ENCODE measurements at places on chromosomes 13 and 19.

DNA sequence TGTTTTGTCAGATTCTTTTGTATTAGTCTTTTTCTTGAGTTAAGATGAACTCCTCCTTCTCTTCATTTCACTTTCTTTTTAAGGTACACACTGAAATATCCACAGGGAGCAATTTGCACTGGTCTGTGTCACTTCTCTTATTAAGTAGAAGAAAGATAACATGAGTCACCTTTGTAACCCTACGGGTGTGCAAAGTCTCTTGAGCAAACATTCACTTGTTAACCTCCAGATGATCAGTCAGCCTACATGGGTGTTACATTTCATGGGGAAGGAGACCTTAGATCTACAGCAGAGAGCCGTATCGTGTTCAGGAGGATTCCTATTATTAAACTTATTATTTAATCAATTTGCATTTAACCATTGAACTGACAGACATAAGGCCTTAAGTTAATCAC, 5.1 kb downstream of the ZNF507 start:
- DNase-seq, result no peak

GRCh38 chr13:110887597-110888333, 27.1 kb downstream of the ANKRD10 start:
- DNase-seq, result no peak

- DNase-seq, result no peak
Measured at GRCh38 chr13:31267126-31267784, 67.5 kb downstream of the B3GLCT start.

DNA sequence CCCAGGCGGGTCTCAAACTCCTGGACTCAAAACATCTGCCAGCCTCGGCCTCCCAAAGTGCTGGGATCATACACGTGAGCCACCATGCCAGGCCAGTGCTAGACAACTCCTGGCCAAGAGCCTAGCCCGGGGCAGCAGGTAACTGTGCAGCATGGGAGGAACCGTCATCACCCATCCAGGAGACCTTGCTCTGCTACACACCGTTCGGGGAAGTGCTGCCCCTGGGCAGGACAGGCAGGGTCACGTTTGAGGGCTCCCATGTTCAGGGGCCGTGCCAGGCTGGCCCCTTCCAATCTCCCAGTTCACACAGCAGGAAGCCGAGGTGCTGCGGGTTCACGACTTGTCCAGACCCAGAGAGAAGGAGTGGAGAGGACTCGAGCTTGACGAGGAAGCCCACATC, 35.1 kb downstream of the NAXD start:
- no peak for DNase-seq

GRCh38 chr19:46079576-46079975, 38.8 kb upstream of the IGFL4 start:
- no peak for DNase-seq

DNA sequence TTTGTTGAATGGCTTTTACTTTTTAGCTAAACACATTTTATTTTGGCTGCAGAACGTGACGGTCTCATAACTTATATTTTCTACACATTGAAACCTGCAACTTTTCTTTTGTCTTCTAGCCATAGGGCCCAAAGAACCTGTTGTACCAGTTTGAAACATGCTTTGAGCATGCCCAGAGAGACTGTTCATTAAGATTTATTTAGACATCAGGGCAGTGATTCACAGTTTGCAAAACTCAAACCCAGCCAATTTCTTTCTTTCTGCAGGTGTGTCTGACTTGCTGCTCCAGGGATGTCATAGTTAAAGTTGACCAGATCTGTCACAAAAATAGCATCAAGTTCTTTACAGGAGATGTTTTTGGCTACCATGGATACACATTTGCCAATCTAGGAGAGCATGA, 22.0 kb downstream of the SAE1 start:
- DNase-seq, result no peak

DNA sequence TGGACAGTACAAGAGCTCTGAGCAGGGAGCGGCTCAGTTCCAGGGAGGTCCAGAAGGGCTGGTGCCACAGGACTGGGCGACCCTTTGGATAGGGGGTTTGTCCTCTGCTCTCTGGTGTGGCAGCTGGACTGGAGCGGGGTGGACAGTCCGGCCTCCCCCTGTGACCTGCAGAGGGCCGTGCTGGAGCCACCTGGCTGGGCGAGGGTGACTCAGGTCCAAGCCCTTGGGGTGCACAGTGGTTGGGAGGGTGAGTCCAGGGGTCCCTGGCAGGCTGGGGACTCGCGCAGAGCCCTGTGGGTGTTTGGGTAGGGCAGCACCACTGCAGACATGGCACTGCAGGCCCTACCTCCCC, 7.2 kb downstream of the SSBP4 start:
- no peak for DNase-seq

- no peak for DNase-seq
Measured at GRCh38 chr13:48728226-48728625, 74.5 kb downstream of the CYSLTR2 start.

DNA sequence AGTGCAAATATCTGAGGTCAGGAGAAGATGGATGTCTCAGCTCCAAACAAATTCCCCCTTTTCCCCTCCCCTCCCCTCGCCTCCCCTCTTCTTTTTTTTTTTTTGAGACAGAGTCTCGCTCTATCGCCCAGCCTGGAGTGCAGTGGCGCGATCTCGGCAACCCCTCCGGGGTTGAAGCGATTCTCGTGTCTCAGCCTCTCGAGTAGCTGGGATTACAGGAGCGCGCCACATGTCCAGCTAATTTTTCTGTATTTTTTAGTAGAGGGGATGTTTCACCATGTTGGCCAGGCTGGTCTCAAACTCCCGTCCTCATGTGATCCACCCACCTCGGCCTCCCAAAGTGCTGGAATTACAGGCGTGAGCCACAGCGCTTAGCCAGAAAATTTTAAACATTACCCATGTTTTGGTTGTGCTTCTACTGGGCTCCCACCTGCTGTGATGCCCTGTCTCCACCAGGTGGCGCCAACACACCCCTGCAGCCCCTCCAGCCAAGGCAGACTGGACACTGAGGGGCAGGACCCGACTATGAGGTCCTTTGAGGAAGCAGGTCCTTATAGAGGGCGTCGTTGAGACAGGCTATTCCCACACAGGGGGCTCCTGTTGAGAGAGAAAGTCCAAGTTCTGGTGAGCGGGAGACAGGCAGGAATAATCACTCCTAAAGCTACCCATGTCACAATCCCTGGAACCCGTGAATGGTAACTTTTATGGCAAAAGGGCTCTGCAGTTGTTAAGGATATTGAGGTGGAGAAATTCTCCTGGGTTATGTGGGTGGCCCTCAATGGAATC, 6.3 kb downstream of the ERICH4 start:
- peak; percentile 64 for DNase-seq

GRCh38 chr13:23349161-23349897, 84.2 kb downstream of the SACS start:
- DNase-seq, result no peak

DNA sequence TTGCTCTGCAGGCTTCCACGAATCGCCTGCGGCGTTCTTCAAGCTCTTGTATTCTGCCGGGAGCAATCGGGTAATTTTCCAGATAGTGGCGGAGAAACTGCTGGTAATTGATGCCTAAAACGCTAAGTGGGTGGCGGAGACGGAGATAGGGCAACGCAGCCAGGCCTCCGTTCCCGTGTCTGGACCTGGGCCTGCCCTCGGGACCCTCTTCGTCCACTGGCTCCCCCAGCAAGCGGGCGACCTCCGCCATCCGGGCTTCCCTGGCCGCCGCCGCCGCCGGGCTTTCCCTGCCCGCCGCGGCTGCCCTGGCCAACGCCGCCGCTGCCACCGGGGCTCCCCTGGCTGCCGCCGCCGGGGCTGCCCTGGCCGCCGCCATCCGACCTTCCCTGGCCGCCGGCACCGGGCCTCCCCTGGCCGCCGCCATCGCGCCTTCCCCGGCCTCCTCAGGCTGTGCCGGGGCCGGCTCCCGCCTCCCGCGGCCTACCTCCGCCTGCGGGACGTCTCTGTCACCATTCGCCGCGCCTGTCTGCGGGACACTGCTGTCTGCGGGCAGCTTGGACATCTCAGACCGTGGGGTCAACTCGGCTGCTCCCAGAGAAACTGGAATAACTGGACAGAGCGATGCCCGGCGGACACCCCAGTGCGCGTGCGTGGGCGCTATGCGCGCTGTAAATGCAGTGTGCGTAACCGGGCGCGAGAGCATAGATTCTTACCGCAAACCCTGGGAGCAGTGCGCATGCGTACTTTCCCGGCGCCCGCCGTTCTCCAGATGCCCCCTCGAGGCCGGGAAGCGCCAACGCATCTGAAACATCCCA, at the start of gene EID2:
Gene EID2, minus strand, starts transcription at position 644 of the 815 bp plus-strand sequence. Its CDS starts 82 bp downstream, at position 562.
- DNase-seq, result peak; percentile 81

DNA sequence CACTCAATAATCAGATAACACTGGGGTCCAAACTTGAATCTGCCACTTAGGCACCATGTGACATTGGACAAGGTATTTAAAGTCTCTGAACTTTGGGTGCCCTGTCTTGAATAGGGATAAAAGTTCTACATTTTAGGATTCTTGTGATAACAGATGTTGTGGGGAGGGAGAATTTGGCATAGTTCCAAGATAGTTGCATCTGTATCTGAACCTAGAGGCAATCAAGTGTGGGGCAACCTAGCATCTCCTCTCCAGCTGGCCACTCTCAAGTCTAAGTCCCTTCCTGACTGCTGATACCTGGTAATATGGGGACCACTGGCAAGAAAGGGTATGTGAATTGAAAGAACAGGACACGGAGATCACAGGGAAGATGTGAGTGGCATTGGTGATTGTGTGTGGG, 256.1 kb downstream of the FOXO1 start:
- no peak for DNase-seq

DNA sequence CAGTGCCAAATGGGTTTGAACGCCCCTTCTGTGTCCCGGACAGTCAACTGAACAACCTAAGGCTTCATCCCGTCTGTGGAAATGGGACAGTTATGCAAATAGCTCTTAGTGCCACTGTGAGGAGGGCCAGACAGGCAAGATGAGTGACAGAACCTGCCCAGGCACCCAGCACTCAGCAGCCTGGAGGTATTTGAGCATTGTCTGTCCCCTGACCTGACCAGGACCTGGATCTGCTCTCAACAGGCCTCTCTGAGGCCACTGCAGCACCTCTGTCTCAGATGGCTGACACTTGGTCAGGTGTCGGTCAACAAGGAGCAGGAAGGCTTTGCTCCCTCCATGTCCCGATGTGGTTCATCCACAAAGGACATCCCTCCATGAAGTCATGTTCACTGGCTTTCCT, 67.9 kb downstream of the CCDC70 start:
- no peak for DNase-seq

GRCh38 chr19:40303765-40304164, 18.6 kb upstream of the AKT2 start:
- DNase-seq, result no peak

GRCh38 chr13:90107661-90108060, 1239.8 kb upstream of the MIR17HG start:
- no peak for DNase-seq

GRCh38 chr13:40974460-40975407, 44.4 kb downstream of the ELF1 start:
- peak; percentile 62 for DNase-seq

DNA sequence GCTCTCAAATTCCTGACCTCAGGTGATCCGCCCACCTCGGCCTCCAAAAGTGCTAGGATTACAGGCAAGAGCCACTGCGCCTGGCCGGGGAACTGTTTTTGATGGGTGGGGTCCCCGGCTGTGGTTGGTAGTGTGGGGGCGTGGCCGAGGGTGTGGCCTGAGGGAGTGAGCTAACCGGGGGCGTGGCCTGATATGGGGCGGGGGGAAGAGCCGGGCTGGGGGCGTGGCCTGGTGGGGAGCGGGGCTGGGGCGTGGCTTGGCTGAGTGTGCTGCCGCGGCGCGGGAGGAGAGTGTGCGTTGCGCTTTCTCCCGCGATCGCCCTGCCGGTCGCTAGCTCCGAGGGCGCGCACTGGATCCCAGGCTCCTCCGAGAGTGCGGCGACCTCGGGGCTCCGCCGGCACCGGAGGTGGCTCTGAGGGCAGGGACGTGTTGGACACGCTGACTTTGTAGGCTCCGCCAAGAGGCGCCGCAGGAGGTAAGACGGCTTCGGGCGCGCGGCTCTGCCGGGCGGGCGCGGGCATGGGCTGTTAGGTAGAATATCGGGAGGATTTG, at the start of gene SPATA13:
Gene SPATA13, plus strand, starts transcription at position 263 of the 552 bp plus-strand sequence. CDS start 62,210 bp downstream, outside the sequence.
- peak; percentile 50 for DNase-seq

- no peak for DNase-seq
Measured at GRCh38 chr13:62629618-62630017, 1214.0 kb upstream of the PCDH20 start.

DNA sequence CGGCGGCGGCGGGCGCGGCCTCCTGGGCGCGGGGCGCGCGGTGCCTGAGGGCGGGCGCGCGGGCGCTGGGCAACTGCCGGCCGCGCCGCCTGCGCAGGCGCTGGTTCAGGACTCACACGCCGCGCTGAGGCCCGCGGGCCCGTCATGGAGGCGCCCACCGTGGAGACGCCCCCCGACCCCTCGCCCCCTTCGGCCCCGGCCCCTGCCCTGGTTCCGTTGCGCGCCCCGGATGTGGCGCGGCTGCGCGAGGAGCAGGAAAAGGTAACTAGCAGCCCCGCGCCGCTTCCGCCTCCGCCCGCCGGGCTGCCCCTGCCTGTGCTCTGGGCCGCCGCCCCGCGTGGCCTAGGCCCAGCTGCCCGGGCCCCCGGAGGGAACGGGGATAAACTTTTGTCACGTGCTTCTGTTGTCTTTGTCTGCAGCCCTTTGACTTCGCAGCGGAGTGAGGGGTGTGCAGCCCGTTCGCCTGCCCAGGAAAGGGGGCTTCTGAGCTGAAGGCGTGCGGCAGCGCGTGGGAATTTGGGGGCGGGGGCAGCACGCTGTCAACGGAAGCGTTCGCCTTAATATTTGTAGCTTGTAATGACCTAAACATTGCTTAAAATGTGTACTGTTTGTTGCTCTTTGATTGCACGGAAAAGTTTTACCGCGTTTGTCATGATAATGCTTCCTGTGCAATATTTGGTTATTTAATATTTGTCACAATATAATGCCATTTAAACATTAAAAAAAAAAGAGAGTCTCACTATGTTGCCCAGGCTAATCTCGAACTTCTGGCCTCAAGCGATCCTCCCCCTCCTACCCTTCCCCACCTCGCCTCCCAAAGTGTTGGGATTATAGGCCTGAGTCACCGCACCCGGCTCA, 594 bp downstream of the URI1 start:
- DNase-seq, result peak; percentile 26

DNA sequence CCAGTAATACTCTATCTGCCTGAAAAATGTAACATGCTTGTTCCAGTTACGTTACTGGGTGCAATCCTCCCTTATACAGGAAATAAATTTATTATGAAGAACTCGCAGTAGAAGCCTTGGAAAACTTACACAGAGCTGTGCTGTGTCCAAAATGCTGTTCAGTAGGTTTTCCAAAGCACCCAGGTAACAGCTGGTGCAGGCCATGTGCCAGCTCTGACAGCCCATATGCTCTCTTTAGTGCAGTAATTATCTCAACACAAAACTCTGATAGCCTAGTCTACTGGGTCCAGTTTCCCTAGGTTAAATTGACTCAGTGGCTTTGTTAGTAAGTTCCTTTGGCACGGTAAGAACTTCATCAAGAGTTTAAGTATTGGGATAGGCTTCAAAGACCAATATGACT, 120.7 kb upstream of the OBI1 start:
- no peak for DNase-seq

Data from CMK (cell line).